ENCODE measurements at places on chromosomes 3 and 15.

- DNase-seq = no peak
Measured at GRCh38 chr3:52090933-52091468, 34.6 kb upstream of the DUSP7 start.

DNA sequence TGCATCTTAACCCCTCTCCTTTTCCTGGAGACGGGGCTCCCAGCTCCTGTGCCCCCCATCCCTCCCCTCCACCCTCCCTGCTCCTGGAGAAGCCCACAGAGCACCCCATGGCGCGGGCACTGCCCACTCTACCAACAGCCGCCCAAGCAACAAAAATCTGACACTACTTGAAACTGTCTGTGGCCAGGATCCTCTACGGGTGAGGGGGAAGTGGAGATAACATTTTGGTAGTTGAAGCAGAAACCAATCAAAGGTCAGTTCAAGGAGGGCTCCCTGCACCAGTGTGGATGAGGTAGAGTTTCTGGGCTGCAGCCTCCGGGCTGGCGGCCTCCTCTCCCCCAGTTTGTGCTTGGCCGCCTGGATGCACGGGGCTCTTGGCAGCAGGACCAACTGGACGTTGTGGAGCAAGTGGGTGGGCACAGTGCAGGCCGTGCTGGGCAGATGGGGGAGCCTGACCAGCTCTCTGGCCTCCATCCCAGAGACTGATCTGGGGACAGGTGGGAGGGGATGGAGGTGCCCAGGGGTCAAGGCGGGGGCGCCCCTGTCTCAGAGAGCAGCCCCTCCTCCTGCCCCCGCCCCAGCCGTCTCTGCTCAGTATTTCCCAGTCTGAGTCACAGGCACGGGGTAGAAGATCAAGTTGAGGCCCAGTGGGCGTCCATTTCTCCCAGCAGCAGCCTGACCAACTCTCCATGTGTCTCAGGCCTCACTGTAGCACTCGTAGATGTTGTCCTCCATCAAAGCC is 12.8 kb downstream of the H1-8 start:
- DNase-seq = no peak

- no peak for DNase-seq
Measured at GRCh38 chr3:42515391-42515916, 13.0 kb downstream of the VIPR1 start.

DNA sequence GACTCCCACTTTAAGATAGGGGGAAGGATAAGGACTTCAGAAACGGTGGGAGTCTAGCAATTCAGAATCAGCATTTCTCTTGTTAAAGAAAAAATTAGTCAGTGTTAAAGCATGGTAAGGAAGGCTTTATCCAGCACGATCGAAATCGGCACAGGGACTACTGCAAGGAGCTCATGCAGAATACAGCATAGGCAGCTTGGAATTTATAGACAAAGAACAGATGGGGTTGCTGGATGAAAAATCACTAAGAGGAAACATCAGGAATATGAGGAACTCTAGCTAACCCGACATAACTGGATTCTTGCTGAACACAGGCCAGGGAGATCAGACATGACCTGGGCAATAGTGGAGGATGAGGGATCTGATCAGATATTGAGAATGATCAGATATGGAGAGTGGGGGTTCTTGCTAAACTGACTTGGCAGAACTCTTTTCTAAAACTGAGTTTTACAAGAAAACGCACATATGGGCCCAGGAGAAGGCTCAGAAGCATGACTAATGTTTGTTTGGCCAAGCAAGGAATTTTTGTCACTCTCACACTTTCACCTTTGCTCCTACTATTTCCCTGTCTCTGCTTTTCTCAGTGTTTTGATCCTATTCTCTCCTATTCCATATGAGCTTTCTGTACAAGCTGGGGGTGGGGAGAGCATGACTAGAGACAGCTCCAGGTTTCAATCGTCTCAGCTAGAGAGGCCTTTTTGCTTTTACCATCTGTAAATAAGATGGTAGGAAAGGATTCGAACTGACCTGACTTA is 3.9 kb upstream of the PLCH1 start:
- no peak for DNase-seq

DNA sequence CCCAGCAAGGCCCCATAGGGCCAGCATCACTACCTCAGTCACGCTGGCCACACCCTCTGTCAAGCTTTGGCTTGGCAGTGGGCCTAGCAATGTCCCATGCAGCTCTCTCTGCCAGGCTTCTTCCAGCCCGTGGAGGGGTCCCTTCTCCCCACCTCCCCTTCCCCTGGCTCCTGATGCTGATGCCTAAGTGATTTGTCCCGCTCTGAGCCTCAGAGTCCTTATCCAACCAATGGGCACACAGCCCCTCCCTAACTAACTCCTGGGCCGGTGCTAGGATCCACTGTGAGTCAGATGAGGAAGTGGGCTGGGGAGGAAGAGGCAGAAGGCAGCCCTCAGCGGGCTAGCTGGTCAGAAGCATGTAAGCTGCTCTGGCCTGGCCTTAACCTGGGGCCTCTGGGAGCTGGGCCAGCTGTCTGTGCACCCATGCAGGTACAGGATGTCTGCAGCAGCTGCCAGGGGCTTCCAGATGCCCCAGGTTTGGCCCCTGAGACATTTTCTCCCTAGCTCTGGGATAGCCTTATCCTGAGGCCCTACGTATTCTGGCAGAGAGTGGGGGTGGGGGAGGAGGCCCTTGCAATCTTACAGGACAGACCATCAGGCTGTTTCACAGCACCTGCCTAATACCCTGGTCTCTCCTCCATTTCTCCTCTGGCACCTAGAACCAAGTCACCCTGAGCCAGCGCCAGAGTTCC is 740 bp upstream of the ZBTB47 start:
- DNase-seq = no peak

Measured in effector CD8-positive, alpha-beta T cell (primary cell).